Activated CD4-positive, alpha-beta T cell treated with anti-CD3 and anti-CD28 coated beads for 36 hours (primary cell): ENCODE measurements at places on chromosomes 12 and 14. TPM values are rescaled to one million over a fixed set of nuclear protein-coding genes. Genes with fewer than 3 reads are reported as not detected.

DNA sequence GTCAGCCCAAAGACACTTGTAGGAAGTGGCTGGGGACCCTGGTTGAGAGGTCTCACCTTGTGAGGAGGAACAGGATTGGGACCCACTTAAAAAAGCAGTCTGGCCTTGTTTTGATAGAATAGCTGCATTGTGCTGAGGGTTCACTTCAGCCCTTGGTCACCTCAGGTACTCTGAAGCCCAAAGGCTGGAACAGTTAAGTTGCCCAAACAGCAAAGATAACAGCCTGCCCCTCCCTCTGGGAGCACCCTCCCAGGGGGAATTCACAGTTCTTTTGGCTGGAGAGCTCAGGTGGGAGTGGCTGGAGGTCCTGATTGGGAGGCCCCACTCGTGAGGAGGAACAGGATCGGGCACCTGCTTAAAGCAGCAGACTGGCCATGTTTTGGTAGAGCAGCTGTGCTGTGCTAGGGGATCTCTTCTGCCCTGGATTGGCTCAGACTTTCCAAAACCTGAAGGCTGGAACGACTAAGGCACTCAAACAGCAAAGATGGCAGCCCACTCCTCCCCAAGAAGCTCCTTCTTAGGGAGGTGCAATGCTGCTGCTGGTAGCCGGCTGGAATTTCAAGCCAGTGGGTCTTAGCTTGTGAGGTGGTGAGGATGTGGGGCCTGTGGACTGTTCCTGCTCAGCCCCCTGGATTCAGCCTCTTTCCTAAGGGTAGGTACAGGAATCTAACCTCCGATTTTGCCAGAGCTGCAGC, 143.8 kb upstream of the SLC38A2 start:
- H3K4me3 ChIP-seq: no peak overlapping the region
- no peaks in the 10 kb centered on the region for H3K27me3 ChIP-seq
- DNase-seq: no peak
- H3K27ac ChIP-seq: peak overlapping the region; percentile 90

GRCh38 chr12:114936148-114937079, 252.4 kb upstream of the TBX3 start:
- H3K4me3 ChIP-seq: no peak overlapping the region
- no peak for DNase-seq
- no peak overlapping the region for H3K27ac ChIP-seq
- no peaks in the 10 kb centered on the region for H3K27me3 ChIP-seq
- no peaks in the 10 kb centered on the region for H3K4me1 ChIP-seq
- no peaks in the 10 kb centered on the region for H3K36me3 ChIP-seq

Gene DBX2
- total RNA-seq: not detected

Gene KRT4
- not detected for total RNA-seq

Gene SRSF5
- 319 TPM for total RNA-seq

Gene RHOJ
- not detected for total RNA-seq
